Kidney glomerular epithelial cell (primary cell): ENCODE measurements at places on chromosomes 11 and 22.
A peak's percentile ranks its signal among the peaks of the same experiment; 100 is the strongest.

DNA sequence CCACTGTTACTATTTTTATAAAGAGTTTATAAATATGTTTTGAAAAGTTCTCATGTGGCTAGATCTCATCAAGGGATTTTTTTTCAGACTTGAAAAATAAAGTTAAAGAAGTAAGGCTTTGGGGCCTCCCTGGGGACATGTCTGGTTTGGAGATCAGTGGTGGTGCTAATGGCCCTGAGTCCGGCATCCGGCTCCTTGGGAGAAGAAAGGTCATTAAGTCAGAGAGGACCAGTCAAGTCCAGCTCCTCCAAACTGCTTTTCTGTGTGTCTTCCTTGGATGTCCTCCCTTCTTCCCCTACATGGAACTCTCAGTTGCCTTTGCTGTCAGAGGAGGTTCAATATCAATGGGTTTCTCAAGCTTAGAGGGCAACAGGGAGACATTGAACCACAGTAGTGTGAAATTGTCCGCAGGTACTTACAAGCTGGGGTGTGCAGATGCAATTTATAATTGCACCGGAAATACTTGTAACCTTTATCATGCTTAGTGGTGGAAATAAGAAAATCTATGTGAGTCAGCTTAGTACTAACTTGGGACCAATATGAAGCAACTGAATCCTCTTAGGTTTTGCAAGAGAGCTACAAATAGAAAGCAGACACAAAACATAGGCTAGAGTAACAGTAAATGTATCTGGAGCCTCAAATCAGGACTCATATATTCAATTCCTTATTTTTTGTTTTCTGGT lies 144.3 kb downstream of the TEAD1 start:
- no peak for DNase-seq

- DNase-seq = no peak
Measured at GRCh38 chr11:78350091-78350645, 67.5 kb downstream of the GAB2 start.

- no peak for DNase-seq
Measured at GRCh38 chr11:72597721-72598120, 76.5 kb downstream of the PDE2A start.

GRCh38 chr11:93519179-93519578 lies 24.0 kb downstream of the SMCO4 start:
- no peak for DNase-seq

DNA sequence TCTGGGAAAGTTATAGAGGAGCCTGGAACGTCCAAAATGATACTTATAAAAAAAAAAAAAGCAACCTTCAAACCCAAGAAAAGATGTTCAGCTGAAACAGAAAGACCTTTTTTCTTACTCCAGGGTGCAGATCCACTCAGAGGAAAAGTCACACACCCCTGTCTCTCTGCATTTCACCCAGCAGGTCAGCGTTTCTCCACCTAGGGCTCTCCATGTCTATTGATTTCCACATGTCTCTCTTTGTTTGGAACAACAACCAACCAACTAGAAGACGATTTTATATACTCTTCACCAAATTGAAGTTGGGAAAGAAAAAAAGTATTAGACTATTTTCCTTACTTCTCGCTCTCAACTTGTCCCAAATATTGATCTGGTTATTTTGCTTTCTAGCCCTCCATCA lies 42.2 kb upstream of the BLID start:
- no peak for DNase-seq

- no peak for DNase-seq
Measured at GRCh38 chr22:48734359-48734758, 1093.3 kb downstream of the BRD1 start.

GRCh38 chr11:130097285-130097684 lies 27.6 kb downstream of the APLP2 start:
- DNase-seq = no peak

DNA sequence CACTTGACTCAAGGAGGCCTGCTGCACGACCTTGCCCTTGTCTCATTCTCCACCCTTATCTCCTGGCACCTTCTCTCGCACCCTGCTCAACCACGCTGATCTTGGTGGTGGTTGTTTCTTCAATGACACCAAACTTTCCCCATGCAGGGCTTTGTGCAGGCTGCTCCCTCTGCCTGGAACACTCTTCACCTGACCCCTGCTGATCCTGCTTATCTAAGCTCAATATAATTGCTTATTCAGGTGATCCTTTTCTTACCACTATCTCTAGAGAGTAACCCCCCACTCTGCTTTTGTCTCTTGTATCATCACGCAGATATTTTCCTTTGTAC lies 604.4 kb downstream of the BUD13 start:
- DNase-seq = no peak

GRCh38 chr11:843086-843734 lies 558 bp downstream of the TSPAN4 start:
- DNase-seq = no peak

GRCh38 chr22:47161631-47162030 lies 399.2 kb downstream of the TBC1D22A start:
- DNase-seq = no peak

- no peak for DNase-seq
Measured at GRCh38 chr11:134459246-134460061, 47.4 kb upstream of the B3GAT1 start.

DNA sequence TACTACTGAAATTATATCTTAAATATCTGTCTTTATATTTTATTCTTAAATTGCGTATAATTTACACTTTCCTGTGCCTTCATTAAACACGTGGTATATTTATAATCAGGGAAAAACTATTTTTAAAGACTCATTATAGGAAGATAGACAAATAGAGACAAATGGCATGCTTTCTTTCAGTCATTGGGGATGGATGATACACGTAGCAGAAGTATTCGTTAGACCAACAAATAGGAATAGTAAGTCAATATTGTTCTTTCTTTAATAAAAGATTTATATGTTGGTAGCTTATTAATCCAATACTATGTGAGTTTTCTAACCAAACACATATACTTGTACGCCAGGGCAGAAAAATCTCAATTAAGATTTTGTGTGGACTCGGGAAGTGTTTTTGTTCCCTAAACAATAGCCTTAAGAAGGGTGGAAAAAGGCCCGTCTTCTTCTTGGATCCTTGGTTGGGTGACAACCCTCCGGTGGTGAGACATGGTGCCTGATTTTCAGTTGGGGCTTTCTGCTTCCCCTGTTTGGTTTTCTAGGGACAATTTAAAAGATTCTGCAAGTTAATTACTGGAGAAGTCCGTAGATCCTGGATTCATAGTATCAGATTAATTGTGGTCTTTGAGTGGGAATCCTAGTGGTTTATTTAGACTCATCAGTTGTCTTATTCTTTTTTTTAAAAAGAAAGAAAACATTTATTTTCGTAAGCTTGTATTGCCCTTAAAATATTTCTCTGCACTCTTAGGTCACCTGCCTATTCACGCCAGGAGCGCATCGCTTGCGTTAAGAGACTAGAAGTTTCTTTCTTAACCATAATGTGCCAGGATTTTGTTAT lies 83.5 kb upstream of the WNT7B start:
- DNase-seq = no peak

GRCh38 chr22:44954149-44954548 lies 55.7 kb downstream of the PHF21B start:
- no peak for DNase-seq

DNA sequence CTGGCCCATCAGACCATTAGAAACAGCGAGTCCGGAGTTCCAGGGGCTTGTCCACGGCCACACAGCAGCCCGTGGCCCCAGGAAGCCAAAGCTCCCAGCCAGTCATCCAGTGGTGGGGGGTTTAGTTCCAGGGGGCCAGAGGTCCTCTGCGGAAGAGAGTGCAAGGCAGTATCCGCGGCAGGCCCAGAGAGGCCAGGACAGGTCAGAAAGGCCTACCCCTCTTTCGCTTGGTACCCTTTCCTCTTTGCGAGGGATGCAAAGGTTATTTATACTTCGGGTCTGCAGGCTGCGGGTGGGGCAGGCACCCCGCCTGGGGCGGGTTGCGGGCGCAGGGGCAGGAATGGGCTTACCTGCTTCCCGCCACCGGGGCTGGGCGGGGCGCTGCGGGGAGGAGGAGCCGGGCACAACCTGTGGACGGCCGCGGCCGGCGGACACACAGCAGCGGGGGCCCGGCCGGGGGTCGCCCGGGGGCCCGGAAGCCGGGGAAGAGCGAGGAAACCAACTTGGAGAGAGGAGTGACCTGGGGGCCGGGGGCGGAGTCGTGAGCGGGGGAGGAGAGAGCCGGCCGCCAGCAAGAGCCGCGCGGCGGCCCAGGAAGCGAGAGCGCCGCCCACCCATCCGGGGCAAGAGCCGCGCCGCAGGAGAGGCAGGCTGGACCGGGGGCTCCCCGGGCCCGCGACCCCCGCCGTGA lies at the start of gene SH3BP1:
Gene SH3BP1, plus strand, starts transcription at position 600 of the 691 bp plus-strand sequence. CDS start 119 bp downstream, outside the sequence.
- no peak for DNase-seq

DNA sequence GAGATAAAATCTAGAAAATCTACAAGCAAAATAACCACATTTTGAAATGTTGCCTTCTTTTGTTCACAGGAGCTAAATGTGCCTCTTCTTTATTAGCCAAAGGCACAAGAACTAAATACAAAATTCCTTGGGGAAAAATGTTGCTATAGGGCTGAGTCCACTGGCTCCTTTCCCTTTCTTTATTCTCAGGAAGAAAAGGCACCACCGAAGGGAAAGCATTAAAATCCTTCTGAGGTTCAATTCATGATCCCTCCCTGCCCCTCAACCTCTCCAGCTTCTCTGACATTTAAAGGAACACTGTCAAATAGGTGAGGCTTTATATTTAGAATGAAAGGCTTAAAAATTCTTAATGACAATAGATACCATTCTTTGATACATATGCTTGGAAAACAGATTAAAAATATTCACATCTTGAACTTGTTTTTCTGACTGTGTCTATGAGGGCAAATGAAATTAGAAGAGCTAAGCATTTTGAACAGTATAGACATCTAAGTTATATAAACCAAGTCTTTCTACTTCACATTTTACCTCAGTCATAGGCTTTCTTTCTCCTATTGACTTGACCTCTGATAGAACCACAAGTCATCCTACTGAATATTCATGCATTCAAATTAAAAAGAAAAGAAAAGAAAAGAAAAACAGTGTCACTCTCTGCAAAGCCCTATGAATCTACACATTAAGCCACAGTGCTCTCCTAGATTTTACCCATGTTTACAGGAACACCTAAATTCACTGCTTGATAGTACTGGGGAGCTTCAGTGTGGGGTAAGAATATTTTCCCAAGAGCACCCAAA lies 148.2 kb downstream of the MAML2 start:
- no peak for DNase-seq

DNA sequence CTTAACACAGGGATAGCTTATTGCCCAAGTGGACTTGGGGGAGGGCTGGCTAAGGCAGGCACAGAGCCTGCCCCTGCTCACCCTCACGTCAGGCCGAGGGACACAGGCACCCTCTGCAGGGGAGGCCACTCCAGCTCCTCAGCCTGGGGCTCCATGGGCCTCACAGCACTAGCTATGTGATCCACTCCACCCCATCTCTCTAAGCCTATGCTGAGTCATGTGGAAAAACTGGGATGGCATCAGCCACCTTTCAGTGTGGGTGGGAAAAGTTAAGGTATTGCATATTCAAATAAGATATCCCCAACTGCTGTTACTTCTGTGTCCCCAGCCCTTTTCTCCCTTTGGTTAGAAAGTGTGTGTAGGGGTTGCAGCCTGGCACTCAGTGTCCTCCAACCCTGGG lies 22.3 kb downstream of the RANGAP1 start:
- DNase-seq = no peak

DNA sequence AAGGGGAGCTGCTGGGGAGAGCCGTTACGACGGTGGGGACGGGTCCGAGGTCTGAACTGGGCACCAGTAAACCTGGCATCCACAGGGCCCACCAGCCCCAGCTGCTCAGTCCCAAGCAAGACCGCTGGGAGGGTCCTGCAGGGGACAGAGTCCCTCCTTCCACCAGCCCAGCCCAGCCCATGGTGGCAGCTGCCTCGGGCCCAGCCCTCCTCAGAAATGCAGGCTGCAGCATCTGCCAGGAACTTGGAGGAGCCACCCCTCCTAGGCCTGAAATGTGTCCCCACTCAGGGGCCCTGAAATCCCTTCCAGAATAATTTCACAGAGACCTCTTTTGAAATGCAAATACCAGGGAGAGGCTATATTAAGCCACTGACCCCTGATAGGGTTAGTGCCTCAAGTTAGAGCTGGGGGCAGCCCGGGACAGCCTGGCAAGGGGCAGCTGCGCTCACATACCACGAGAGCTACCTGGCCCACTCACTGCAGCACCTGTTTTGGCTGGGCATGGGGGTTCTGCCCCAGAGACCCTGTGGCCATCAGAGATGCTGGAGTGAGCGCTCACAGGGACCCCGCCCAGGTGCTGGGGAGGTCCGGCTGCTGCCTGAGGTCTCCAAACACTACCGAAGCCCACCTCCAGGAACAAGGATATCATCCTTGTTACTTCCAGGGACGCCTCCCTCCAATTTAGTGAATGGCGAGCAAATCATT lies 53.1 kb downstream of the CELSR1 start:
- no peak for DNase-seq

GRCh38 chr11:102771351-102771750 lies 9.1 kb downstream of the MMP10 start:
- no peak for DNase-seq

GRCh38 chr11:14357881-14358728 lies 878 bp downstream of the RRAS2 start:
- peak; percentile 71 for DNase-seq
